Renal pelvis (tissue), 12 donors: ENCODE measurements at places on chromosomes 2 and 18.

DNA sequence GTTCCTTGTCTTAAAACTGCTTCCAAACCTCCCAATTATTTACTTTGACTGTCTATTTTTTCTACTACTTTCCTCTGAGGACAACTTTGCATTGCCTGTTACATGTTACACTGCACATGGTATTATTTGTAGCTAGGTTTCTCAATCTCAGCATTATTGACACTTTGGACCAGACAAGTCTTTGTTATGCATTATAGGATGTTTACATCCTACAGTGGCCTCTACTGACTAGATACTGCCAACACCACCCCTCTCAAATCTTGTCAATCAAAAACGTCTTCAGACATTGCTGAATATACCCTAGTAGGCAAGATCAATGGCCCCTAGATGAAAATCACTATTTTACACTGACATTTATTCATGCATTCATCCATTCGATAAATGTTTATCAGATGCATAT lies 129.6 kb upstream of the DNAJC10 start:
- DNase-seq = no peak

GRCh38 chr2:190970160-190970559 lies 43.8 kb downstream of the STAT1 start:
- no peak for DNase-seq

- no peak for DNase-seq
These were observed 65.9 kb upstream of the STPG4 start for GRCh38 chr2:47221039-47221438.

DNA sequence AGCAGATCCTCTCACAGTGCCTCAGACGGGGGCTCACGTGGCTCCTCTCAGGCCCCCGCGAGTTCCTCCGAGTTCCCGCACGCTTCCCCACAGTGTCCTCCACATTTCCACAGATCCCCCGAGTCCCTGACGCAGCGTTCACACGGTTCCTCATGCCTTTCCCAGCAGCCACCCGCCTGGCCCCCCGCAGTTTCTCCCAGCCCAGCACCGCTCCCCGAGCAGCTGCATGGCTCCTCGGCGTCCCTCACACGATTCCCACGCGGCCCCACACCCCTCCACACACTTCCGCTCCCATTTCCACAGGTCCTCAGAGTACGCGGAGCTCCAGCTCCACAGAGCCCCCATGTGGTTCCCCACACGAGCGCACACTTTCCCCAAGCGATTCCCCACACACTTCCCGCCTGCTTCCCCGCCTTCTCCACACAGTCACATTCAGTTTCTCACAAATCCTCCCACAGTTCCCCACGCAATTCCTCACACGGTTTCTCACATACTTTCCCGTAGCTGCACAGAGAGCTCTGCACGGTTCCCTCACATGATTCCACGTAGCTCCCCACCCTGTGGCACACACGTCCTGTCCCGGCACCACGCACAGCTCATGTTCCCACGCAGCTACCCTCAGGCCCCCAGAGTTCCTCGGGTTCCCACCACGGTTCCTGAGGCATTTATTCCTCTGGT lies 39.9 kb downstream of the KIF1A start:
- DNase-seq = no peak

GRCh38 chr2:98522854-98523253 lies 78.2 kb downstream of the INPP4A start:
- no peak for DNase-seq

DNA sequence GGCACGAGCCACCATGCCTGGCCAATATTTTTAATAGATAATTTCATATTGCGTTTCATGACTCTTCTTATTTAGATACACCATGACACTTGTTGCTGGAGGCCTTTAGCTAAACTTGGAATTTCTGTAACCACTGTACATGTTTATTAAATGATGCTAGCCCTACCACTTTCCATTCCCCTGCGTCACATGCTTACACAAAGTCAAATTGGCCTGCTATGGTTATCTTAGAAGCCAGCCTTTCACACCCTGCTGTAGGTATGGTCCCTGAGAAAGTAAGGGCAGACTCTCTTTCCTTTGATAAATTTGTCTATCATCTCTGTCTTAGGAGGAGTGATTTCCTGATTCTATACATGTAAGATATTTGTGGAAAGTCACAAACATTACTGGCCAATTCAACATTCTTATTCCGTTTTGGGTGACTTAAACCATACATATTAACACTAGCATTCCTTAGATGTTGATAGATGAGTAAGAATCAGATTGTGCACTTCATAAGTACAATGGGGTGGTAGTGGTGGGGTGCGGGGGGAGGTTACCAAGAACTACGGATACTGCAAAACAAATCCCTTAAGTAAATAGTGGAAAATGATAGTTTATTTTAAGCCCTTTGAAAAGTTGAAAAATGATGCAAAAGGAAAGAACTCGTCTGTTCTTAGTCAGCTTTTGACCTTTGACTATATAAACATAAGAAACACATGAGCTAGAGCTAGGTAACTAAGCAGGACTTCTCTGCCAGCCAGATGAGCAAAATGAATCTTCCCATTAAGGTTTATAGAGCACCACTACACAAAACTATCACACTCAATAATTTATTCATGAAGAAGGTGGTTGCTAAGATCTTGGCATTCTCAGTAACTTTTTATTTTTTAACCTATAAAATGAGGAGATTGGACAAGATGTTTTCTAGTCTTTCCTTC lies 7.9 kb upstream of the NDUFV2 start:
- no peak for DNase-seq

DNA sequence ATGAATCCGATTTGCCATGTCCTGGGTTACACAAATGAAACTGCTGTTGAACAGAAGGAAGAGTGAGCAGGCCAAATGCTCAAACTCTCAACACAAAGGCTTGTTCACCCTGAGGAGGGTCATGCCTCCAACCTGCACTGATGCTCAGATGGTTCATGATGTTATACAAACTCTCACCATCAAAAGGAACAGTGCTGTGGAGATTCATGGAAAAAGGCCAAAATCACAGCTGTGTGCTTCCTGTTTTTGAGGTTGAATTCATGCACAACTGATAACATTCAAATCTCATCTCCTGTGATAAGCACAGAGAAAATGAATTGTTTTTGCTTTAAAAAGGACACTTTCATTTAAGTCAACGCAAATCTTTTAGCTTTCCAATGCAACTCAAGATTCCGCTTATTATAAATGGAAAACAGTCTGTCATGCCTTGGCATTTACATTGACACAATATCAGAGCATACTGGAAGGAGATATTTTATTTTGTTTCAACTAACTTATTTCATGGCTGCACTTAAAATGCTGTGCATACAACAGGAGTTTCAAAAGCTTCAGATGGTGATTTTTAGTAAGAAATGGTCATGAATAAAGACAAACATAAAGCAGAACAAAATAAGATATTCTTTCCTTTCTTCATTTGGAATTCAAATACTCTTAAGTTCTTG lies 22.2 kb upstream of the TTN start:
- no peak for DNase-seq

GRCh38 chr2:1282552-1282951 lies 130.7 kb upstream of the TPO start:
- peak; percentile 76 for DNase-seq
